ENCODE measurements at places on chromosomes 1 and 21.
A peak's percentile ranks its signal among the peaks of the same experiment; 100 is the strongest.

DNA sequence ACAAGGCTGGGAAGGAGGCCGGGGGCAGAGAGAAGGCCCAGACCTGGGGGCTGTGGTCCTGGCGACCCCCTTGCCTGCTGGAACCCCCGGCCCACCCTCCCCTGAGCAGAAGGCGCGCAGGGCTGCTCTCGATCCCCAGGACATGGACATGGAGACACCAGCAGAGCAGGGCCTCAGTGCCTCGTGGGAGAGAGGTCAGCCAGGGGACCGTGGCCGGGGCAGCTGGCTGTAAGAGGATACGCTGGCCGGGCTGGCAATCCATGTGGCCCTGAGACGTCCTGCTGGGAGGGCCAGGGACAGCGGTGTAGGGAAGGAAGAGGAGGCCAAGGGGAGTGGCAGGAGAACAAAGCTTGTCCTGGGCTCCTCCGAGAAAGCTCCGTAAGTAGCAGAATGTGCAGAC, 132.2 kb downstream of the CASZ1 start:
- DNase-seq = no peak

- no peak for DNase-seq
These were observed 123.8 kb downstream of the PIK3R3 start for GRCh38 chr1:46008585-46008984.

DNA sequence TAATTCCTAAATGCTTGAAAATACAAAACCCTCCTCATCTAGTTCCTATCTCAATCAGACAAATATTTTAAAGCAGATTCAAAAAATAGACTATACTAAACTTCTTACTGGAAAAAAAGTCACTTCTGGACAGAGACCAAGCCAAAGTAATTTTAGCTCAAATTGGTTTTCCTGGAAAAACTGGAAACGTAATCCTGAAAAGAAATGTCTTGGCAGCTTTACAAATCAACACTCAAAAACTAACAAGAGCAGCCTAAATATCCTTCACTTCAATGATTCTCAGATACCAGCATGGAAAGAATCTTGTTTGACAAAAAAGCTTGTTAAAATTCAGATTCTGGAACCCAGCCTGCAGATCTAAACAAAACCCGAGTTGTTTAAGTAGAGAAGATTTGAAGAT, 9.1 kb upstream of the GPR88 start:
- DNase-seq = no peak

GRCh38 chr1:18954270-18955071, 2.0 kb downstream of the IFFO2 start:
- DNase-seq = no peak

DNA sequence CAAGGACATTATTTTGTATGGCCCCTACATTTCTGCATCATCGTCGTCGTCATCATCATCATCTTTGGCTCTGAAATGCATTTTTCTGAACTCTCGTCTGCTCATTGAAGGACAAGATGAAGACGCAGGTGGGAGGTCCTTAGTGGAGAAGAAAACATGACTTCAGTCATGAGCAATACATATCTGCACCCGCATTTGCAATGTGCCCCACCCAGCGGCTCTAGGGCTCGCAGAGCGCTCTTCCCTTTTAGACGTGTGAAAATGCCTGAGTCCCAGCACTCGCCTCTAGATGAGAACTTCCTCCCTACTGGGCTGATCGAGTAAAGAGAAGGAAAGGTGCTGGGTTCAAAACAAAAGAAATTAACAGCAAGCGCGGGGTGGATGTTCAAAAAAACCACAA, 10.1 kb downstream of the C1orf174 start:
- DNase-seq = no peak

DNA sequence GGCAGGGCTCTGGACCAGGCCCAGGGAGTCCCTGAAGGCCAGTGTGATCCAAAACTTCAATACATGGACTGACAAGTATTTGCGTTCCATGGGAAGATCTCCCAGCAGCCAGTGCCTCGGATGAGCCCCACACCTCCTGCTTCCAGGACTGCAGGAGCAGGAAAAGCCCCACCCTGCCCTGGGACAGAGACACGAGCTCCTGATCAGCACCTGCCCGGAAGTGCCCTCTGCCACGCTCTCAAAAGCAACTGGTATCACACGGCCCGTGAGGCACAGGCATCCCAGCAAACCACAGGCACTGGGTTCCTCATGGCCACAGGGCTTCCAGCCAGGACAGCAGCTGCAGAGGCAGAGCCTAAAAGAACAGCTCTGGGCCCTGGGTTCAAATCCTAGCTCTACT, 48.6 kb downstream of the ACOT7 start:
- DNase-seq = no peak

DNA sequence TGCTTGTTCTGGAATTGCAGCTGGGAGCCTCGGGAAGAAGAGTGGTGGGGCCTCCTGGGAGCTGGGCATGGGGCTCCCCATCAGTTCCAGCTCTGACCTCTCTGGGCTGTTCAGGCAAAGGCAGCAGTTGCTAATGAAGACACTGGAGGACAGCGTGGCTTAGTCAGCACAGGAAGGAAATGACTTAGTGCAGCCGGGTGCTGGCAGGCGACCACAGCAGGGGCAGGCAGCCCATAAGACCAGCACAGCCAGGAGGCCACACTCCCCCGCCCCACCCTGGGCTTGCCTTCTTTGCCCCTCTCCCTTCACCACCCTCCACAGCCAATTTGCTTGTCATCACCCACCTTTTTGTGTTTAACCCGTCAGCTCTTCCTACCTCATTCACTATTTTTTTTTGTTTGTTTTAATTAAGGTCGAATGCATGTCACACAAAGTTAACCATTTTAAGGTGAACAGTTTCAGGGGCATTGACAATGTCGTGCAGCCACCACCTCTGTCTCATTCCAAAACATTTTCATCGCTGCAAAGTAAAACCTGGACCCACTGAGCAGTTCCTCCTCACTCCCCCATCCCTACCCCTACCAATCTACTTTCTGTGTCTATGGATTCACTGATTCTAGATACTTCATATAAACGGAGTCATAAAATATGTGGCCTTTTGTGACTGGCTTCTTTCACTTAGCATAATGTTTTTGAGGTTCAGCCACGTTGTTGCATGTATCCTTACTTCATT, 10.9 kb downstream of the OLIG2 start:
- DNase-seq = peak; percentile 59

DNA sequence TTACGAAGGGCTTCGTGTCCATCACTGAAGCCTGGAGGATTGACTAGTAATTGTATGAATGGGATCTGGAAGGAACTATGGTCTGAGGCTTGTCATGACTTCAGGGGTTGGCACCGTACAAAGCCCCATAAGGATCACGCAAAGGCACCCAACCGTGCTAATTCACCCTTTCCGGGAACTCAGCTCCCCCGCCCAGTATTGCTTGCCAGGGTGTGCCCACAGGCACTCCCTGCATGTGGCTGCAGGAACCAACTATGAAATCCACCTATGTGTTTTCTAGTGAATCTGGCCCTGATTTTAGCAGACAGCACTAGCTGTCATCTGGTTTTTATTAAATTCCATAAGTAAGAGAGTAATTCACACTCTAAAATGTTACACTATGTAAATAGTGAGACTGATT, 139.2 kb downstream of the TM2D1 start:
- DNase-seq = no peak

- DNase-seq = no peak
These were observed 488 bp downstream of the SLC35D1 start for GRCh38 chr1:67053535-67053784.

DNA sequence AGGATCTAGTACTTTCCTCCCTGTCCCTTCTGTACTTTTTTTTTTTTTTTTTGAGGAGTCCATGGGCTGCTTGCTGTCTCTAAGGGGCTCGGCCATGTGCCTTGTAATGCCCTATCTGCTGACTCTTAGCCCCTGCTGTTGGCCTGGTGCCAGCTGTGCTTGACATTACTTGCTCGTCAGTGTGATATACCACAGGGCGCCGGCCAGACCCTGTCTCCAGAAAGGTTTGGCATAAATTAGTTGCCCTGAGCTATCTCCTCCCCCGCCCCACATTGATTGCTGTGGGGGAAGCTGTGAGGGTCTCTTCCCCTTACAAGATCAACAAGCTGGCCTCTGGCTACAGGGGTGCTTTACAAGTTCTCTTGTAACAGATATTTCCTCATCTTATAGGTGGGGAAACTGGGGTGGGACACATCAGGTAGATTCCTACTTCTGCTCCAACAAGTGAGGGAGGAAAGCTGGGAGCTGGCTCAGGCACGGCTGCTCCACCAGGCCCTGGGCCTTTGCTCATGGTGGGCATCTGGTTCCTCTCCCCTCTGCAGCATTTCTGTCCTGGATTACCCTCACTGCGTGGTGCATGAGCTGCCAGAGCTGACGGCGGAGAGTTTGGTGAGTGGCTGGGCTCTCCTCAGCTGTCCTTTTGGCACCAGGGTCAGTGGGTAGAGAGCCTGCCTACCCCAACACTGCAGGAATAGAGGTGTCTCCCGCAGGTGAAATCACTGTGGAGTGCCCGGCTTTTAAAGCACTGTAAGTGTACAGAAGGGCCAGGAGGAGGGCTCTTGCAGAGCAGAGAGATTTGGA, 15.6 kb downstream of the STRIP1 start:
- DNase-seq = no peak

- no peak for DNase-seq
These were observed 3.4 kb downstream of the DCST1 start for GRCh38 chr1:155037043-155037442.

- no peak for DNase-seq
These were observed 64.5 kb upstream of the CSF1 start for GRCh38 chr1:109846162-109846561.

GRCh38 chr1:87299661-87300060, 29.0 kb upstream of the LMO4 start:
- DNase-seq = no peak

DNA sequence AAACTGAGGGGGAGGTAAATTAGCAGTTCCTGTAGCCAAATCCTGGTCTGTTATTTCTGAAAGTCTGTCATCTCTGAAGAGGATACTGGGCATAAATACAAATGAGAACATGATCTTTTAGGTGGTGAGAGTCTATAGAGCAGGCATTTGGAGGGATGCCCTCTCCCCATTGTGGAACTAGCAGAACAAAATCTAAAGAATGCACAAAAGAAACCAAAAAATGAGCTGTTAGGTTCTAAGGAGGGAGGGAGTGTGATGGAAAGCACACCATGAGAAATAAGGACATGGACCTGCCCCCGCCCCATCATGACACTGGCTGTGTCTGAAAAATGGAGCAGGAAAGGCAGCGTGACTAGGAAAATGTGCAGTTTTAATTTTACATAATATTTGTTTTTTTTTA, 262.0 kb downstream of the KIF26B start:
- no peak for DNase-seq

DNA sequence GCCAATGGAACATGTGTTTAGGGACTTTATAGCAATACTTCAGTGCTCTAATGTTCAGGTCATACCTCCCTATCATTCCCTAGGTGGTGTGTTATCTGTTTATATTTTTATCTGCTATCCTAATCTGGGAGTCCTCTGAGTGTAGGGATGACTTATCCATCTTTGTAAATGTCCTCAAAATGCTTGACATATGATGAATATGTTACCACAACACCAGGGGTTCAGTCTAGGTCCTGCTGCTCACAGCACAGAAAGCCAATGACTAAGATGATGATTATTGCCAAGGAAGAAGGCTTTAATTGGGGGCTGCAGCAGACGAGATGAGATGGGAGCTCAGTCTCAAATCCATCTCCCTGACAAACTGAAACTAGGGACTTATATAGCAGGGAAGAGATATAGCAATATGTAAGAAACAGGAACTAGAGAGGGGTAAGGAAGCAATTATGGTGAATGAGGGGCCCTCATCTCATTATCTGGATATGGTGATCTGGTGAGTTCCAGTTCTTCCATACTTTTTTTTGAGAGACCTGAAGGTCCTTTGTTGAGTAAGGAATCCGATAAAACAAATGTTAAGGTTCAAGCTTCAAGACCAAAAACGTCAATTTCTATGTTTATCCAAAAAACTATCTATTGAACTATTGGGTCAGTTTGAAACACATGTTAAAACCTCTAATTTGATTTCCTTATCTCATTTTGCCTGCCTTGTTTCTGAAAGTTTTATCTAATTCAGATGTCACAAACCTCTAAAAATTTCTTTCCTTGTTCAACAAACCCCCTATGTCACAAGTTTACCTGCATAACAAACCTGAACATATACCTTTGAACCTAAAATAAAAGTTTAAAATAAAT, 256.7 kb upstream of the CACYBP start:
- DNase-seq = no peak

DNA sequence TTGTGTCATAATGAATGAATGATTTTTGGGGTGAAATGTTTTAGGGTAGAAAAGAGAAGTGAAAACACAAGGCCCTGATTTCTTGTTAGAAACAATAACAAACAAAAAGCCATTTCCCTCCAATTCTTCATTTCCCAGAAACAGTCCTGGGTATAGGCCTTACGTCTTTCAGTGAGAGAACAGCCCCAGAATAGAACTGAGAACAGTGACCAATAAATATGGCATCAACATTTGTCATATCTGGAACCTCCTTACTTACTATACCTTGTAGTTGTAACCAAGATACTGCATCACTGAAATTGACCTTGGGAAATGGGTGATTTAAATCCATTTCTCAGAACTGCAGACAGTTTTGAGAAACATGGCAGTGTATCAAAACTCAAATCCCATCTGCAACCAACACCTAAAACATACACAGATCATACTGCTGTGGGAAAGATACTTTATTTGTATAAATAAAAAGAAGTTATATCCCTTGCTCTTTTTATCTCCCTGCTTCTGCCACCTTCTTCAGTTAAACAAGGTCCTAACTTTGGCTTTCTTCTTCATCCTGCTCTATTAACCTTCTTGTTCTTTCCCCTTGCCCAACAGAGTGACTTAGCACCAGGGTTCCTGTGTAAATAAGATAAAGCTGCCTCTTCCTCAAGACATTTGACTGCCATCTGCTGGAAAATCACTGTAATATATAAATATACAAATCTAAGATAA, 19.5 kb downstream of the XKR8 start:
- no peak for DNase-seq

GRCh38 chr1:61233121-61233660, 150.8 kb downstream of the NFIA start:
- no peak for DNase-seq

GRCh38 chr21:31172328-31172727, 134.1 kb upstream of the KRTAP19-8 start:
- DNase-seq = no peak

DNA sequence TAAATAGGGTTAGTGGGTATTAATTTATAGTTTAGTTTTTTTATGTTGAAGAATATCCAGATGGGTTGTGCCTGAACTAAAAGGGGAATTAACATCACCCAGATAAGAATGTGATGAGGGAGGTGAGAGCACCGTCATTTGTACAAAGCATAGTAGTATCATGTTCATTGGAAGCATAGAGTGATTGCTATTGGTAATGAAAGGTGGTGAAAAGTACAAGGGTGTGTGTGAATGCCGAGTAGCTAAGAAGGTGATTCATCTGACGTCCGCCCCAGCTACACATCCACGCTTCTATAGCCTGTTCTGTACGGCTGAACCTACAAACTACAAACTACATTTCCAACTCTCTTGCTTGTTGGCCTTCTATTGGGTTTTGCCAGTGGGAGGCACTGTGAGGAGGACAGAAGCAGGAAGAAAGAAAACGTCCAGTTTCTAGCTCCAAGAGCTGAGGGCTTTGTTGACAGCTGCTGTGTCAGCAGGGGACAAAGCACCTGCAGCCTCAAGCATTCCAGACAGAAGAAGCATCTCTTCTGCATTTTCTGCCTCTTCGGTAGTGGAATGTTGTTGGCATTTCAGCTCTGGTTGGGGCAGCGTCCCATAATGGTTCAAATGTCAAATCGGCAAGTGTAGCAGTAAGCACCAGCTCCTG, 404.8 kb downstream of the KCTD3 start:
- DNase-seq = no peak

Data from activated naive CD8-positive, alpha-beta T cell treated with anti-CD3 and anti-CD28 coated beads, Interleukin-2, amount 10 ng/mL, durations not matched to agents 7 days and 5 days (primary cell).